ENCODE measurements at places on chromosomes 13 and 19.

DNA sequence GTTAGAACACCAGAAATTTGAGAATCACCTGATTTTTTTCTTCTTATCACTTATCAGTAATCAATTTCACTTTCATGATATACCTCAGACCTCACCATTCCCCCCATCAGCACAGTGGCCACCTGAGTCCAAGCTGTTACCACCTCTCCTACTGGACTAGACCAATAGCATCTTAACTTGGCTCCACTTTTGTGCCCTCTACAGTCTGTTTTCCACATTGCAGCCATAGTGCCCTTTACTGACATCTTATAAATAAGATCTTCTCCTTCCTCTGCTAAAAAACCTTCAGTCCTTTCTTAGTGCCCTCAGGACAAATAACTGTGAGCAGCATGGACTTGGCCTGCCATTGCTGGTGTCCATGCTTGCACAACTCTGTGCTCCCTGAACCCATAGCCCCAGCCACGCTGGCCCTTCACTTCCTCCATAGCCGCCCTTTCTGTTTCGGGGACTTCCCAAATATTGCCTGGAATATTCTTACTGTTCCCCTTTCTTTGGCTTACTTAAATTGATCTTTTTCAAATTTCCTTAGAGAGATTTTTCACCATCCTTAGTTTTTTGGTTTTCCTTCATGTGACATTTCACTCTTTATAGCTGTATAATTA lies 380.8 kb downstream of the LMO7 start:
- DNase-seq = no peak

DNA sequence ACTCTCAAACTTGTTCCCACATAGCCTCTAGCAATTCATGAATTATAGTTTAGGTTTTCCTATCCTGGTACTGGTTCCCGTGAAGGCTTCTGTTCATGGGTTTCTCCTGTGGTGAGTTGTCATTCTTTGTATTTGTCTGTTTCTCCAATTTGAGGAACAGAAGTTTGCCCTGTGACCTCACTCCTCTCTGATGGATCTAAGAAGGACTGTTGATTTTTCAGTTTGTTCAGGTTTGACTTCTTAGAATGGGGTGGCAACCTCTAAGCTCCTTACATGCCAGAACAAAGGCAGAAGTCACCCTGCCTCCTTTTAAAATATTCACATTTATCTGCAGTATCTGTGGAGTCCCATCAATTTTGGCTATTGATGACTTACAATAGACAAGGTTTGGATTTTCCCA lies 354.0 kb downstream of the SPRY2 start:
- no peak for DNase-seq

DNA sequence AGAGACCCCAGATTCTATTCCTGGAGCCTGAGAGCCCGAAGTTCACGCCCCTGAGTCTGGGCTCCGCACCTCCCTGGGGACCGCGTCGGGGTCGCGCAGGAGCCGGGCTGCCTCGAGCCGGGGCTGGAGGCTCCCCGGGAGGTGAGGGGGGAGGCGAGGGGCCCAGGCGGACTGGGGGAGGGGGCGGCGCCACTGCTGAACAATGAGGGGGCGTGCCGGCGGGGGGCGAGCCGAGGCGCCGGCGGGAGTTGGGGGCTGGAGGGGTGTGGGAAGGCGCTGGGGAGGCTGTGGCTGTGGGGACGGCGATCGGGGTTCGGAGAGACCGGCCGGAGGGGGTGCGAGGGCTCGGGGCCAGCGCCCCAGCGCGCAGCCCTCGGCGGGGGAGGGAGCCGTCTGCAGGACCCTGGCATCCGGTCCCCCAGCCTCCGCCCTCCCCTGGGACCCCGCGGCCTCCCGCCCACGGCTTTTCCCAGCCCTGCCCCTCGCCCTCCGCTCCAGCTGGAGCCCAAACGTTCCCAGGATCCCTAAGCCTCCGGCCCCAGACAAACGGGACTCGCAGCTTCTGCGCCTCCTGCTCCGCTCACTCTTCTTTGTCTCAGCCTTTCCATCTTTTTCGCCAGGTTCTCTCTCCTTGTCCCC lies 922 bp downstream of the PLEKHG2 start:
- peak; percentile 53 for DNase-seq

DNA sequence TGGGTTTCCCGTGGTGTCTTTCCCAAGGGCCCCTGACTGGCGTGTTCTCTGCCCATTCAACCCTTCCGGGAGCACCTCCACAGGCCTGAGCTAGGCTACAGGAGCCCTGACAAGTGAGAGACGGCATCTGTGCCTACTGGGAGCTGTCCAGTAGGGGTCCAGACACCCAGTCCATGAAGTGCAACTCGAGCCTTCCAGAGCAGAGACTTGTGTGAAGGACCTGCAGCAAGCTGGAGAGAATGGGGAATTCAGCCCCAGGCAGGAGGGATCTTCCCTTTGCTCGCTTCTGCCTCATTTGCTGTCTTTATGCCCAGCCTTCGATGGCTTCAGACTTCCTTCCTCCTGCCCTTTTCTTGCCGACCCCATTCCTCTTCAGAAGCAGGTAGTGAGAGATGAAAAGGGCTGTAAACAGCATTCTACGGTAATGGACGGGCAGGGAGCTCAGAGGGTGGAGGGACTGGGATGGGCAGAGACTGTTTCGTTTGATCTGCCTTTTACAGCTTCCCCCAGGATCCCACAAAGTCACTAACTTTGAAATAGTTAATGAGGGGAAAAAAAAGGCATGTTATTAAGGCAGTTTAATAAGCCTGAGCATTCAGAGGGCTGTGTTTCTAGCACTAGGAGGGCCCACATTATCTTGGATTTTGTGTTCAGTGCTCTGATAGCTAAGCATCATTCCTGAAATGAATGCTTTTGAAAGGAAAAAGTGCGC lies 327.6 kb downstream of the FGF9 start:
- no peak for DNase-seq

GRCh38 chr13:101846249-101846648 lies 393.8 kb downstream of the ITGBL1 start:
- no peak for DNase-seq

GRCh38 chr19:30780032-30780431 lies 407.8 kb downstream of the ZNF536 start:
- DNase-seq = no peak

DNA sequence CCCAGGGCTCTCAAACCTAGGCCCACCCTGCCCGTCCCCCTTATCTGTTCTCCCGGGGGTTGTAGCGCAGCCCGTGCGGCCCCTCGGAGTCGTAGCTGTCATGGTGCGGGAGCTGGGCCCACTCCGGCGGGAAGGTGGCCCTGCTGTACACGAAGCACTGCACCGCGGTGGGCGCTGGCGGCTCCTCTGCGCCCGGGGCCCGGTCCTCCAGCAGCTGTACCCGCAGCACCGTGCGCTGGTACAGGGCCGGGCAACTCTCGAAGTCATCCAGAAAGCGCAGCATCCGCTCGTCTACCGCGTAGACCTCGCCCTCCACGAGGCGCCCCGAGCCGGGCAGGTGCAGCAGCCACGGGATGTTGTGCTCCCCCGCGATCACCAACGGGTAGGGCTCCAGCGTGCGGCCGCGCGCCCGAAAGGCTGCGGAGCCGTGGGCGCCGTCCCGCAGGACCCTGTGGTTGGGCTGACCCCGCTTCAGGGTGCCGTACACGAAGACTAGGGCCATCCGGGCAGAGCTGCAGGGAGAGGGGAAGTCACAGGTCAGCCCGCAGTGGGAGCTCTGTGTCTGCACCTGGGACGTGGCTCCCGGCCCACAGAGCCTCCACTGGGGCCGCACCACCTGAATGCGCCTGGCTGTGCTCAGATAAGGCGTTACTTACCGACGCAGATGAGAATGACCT lies 56.4 kb downstream of the GGACT start:
- no peak for DNase-seq

- no peak for DNase-seq
Observed at GRCh38 chr13:106352850-106353249, 182.6 kb downstream of the EFNB2 start.

DNA sequence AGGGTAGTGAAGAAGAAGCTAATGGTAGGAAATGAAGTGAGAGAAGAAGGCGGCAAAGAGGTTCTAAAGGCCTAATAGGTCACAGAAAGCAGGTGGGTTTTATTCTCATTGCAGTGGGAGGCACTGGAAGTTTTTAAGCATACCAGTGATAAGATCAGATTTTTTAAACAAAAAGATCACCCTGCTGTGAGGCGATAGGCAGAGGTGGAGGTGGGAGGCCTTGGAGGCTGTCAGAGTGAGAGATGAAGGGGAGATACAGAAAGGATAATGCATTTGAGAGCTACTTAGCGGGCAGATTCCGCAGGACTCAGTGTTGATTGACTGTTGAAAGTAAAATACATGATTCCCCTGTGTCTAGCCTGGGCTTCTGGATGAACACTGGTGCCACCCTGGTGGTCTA lies 116.7 kb upstream of the FRY start:
- no peak for DNase-seq

DNA sequence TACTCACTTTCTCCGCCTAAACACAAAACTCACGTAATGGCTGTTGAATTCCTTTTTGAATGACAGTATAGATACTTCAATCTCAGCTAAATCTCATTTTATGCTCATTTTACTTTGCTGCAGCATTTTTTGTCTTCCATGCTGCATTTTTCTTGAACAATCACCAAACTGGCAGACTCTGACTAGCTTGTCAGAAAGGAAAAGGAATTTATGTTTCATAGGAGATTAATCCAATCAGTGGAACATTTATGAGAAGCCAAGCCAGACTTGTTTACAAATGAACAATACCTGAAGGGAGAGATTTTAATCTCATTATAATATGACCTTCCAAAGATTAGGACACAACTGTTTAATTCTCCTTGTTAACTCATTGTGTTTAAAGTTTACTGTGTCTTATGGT lies 1044.3 kb downstream of the DIAPH3 start:
- DNase-seq = no peak

DNA sequence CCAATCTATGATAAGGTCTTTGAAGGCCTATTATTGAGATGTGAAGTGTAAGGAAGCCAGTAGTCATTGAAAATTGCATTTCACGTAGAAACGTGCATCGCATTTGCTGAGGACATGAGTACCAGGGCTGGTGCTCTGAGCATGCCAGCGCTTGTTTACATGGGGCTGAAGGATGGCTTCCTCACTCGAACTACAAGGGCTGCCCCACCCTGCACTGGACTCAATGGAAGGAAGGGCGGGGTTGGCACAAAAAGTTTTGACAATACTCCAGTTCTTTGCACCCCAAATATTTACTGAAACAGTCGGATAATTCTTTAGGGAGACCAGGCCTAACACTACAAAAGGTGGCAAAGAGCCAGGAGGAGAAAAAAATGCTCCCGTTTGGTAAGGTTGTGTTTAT lies 28.9 kb upstream of the MED4 start:
- no peak for DNase-seq

All from CD4-positive, alpha-beta T cell treated with Interleukin-4 for 1 hour (primary cell).